ENCODE measurements at places on chromosomes 7 and 10. TPM values are rescaled to one million over a fixed set of nuclear protein-coding genes. Genes with fewer than 3 reads are reported as not detected.

FAM241B gene
- total RNA-seq, result 13.3 TPM

ZPBP gene
- total RNA-seq, result not detected

CLCN1 gene
- total RNA-seq, result 0.05 TPM

CLEC2L gene
- not detected for total RNA-seq

SDK1 gene
- total RNA-seq, result 0.50 TPM

MACROH2A2 gene
- 24.6 TPM for total RNA-seq

Data from A549 treated with dexamethasone at 1 μM for 4 hours (cell line).